ENCODE measurements at places on chromosomes 6 and 20.

DNA sequence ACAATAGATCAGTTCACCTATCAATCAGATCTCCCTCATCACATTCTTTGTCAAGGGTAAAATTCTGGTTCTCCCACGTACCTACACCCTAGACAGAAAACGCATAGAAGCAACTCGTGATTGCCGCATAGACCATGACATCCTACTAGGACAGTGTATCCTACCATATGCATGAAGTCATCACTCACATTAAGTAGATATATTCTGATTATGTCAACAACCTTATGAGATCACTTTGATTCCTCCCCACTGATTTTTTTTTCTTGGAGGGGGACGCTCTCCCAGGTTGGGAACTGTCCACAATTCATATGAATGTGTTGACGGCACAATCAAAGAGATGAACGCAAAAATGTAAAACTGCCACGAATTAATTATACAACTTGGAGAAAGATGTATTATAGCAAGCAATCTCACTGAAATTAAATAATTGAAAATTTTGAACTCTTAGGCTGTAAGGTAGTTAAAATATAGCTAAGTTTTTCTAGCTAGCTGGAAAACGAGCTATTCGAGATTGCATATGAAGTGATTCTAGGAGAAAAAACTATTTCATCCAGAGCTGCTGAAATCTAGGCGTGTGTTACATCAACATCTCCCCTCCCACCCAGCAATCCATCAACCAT lies 82.5 kb upstream of the CCDC28A start:
- H3K4me1 ChIP-seq, result peaks cover 14% of the 10 kb centered on the region
- H3K27ac ChIP-seq, result no peak overlapping the region
- peak overlapping the region; percentile 85 for H3K4me3 ChIP-seq
- DNase-seq, result no peak
- H3K27me3 ChIP-seq, result peaks cover 17% of the 10 kb centered on the region

DNA sequence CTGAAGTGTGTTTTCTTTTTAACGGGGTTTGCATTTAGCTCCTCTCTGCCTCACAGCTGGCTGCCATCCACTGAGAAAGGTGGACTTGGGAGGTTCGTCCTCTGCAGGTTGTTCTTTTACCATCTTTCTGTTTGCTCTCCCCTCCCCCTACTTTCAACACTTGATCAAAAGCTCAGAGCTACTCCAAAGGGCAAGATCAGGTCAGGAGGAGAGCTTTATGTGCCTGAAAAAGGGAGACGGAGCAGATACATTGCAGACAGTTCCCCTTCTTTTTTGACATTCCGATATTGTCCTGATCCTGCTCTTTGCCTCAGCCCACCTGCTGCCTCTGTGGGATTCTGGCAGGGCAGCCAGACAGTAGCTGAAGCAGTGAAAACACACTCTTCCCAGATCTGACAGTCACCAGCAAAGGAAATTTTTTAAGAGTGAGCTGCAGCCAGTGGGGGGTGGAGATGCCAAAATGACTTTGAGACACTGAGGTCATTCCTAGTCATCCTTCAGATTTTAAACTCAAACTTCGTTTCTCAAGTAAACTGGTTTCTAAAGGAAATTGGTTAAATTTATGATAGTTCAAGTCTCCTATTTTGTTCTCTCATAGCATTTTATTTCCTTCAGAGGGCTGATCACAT lies 26.5 kb downstream of the SMLR1 start:
- H3K27me3 ChIP-seq, result peaks cover 2% of the 10 kb centered on the region
- H3K36me3 ChIP-seq, result peaks cover 53% of the 10 kb centered on the region
- peak overlapping the region; percentile 83 for H3K27ac ChIP-seq
- H3K4me1 ChIP-seq, result peaks cover 42% of the 10 kb centered on the region
- peak overlapping the region; percentile 29 for H3K4me3 ChIP-seq

GRCh38 chr6:142187209-142187608 lies 40.1 kb downstream of the VTA1 start:
- H3K27ac ChIP-seq, result no peak overlapping the region
- H3K4me3 ChIP-seq, result no peak overlapping the region

GRCh38 chr20:5539691-5540090 lies 210.5 kb upstream of the SHLD1 start:
- H3K27me3 ChIP-seq, result peaks cover 9% of the 10 kb centered on the region
- H3K27ac ChIP-seq, result no peak overlapping the region
- no peaks in the 10 kb centered on the region for H3K4me1 ChIP-seq
- no peak overlapping the region for H3K4me3 ChIP-seq

- DNase-seq, result peak; percentile 30
- H3K27ac ChIP-seq, result no peak overlapping the region
- peaks cover 27% of the 10 kb centered on the region for H3K4me1 ChIP-seq
- peaks cover 96% of the 10 kb centered on the region for H3K27me3 ChIP-seq
- peak overlapping the region; percentile 72 for H3K4me3 ChIP-seq
- no peaks in the 10 kb centered on the region for H3K36me3 ChIP-seq
Measured at GRCh38 chr20:49483018-49483695, 689 bp upstream of the KCNB1 start.

GRCh38 chr6:15349379-15349778 lies 103.5 kb downstream of the JARID2 start:
- no peak for DNase-seq
- peaks cover 53% of the 10 kb centered on the region for H3K4me1 ChIP-seq
- no peak overlapping the region for H3K4me3 ChIP-seq
- no peaks in the 10 kb centered on the region for H3K27me3 ChIP-seq

GRCh38 chr6:81561731-81562130 lies 190.8 kb downstream of the TENT5A start:
- no peaks in the 10 kb centered on the region for H3K27me3 ChIP-seq
- H3K4me1 ChIP-seq, result no peaks in the 10 kb centered on the region
- H3K36me3 ChIP-seq, result no peaks in the 10 kb centered on the region
- H3K4me3 ChIP-seq, result no peak overlapping the region
- DNase-seq, result no peak

- peaks cover 63% of the 10 kb centered on the region for H3K4me1 ChIP-seq
- H3K36me3 ChIP-seq, result no peaks in the 10 kb centered on the region
- peak overlapping the region; percentile 5 for H3K4me3 ChIP-seq
- H3K27ac ChIP-seq, result peak overlapping the region; percentile 66
- DNase-seq, result no peak
Measured at GRCh38 chr6:8182902-8183665, 80.7 kb upstream of the EEF1E1 start.

GRCh38 chr6:29872791-29873190 lies 45.2 kb downstream of the HLA-G start:
- no peak for DNase-seq
- H3K27ac ChIP-seq, result no peak overlapping the region
- H3K36me3 ChIP-seq, result no peaks in the 10 kb centered on the region
- H3K4me1 ChIP-seq, result no peaks in the 10 kb centered on the region

GRCh38 chr6:20403766-20404640 lies 2.3 kb downstream of the E2F3 start:
- H3K4me1 ChIP-seq, result peaks cover 36% of the 10 kb centered on the region
- H3K27me3 ChIP-seq, result peaks cover 6% of the 10 kb centered on the region
- peaks cover 33% of the 10 kb centered on the region for H3K36me3 ChIP-seq
- no peak for DNase-seq
- H3K4me3 ChIP-seq, result peak overlapping the region; percentile 98
- H3K27ac ChIP-seq, result peak overlapping the region; percentile 99

- H3K4me3 ChIP-seq, result no peak overlapping the region
- H3K27me3 ChIP-seq, result peaks cover 64% of the 10 kb centered on the region
- H3K4me1 ChIP-seq, result peaks cover 75% of the 10 kb centered on the region
- DNase-seq, result no peak
Measured at GRCh38 chr6:43871284-43871683, 101.3 kb downstream of the VEGFA start.

DNA sequence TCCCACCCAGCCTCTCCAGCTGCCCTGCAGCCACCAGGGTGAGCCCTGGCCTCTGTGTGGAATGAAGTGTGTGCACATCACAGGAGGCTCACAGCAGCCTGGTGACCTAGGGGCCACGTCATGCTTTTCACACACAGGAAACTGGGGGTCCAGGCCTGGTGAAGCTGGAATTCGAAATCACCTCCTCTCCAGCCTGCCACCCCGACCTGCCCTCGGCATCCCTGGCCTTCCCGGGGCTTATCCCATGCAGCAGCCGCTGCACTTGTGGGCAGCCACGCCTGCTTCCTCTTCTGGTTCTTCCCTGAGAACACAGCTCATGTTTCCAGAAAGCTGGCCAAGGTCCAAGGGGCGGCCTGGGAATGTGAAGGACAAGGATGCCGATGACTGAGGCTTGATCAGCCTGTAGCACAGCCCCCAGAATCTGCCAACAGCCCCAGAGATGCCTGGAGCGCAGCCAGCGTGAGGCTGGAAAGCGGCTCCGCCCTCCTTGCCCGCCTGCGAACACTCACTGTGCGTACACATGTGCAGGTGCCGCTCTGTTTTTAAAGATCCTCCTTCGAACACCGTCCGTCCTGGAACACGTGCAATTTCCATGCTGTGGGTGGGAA lies 4.2 kb upstream of the NTSR1 start:
- H3K4me3 ChIP-seq, result peak overlapping the region; percentile 3
- H3K4me1 ChIP-seq, result peaks cover 34% of the 10 kb centered on the region
- DNase-seq, result no peak
- H3K27ac ChIP-seq, result no peak overlapping the region
- H3K27me3 ChIP-seq, result peaks cover 73% of the 10 kb centered on the region

GRCh38 chr20:35468671-35469334 lies 13.4 kb downstream of the CEP250 start:
- H3K36me3 ChIP-seq, result peaks cover 56% of the 10 kb centered on the region
- peaks cover 45% of the 10 kb centered on the region for H3K4me1 ChIP-seq
- H3K27ac ChIP-seq, result peak overlapping the region; percentile 80
- H3K4me3 ChIP-seq, result no peak overlapping the region
- no peaks in the 10 kb centered on the region for H3K27me3 ChIP-seq
